Stimulated activated CD4-positive, alpha-beta T cell treated with anti-CD3 and anti-CD28 coated beads, TNF-alpha, amount 100 ng/mL, for 48 hours (primary cell): ENCODE measurements at places on chromosomes 1 and 21.

GRCh38 chr21:33007747-33008146, 18.0 kb upstream of the OLIG2 start:
- no peak for DNase-seq

DNA sequence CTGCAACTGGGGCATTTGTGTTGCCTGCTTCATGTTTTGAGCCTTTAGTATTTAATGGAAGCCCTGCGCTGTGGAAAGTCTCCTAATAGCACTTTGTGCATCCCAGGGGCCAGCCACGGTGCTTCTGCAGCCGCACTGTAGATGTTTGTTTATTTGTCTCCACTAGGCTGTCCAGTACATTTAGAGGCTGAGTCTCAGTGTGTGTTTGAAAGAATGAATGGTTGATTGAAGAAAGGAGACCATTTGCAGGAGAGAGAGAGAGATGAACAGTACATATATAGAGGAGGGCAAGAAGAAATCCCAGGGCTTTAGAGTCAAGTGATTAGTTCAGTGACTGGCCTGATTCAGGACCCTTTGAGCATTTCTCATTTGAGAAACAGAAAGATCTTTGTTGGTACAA, 33.9 kb downstream of the MPZL1 start:
- no peak for DNase-seq

DNA sequence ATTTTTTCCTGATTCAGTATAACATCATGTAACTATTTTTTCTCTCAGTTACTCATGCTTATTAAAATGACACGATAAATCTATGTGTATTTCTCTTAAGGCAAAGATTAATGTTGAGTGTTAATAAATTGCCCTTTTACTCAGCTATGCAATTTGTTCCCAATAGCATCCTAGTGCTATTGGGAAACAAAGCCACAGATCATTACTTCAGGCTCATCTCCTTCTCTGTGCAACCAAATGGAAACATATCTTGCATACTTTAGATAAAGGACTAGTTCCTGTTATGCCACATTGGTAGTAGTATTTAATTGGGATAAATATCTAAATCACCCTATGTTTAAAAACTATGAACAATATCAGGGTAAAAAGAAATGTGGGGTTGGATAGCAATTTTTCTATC, 106.2 kb downstream of the PLPPR4 start:
- DNase-seq: no peak

DNA sequence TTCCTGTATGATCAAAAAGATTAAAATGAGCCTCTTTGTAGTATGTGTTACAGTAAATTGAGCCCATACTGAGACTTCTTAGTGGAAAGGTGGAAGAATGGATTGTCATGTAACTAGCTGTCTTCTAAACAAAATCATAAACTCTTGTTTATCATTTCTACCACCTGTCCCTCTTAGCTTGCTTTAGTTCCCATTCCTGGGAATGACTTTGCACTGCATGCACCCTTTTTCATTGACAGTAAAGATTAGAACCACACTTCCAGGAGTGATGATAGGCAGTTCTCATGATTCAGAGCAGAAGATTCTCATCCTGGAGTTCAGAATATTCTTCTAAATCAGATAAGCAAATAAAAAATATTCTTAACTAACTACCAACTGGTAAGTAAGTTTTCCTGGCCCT, 28.0 kb downstream of the DENND2D start:
- DNase-seq: no peak

DNA sequence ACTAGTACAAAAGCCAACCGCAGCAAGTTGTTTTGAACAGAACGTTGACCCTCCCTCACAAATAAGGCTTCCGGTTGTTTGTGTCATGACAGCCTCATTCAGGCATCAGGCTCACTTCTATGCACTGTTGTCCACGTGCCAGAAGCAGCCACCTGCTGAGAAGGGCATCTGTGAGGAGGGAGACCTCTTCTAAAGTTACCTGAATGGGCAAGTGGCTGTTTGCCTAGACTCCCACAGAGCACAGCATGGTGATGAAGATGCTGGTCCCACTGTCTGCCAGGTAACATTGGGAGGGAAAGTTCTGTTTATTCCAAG, 176.1 kb downstream of the CLIC6 start:
- no peak for DNase-seq

- no peak for DNase-seq
Measured at GRCh38 chr1:230797942-230798365, 50.8 kb downstream of the CAPN9 start.

- no peak for DNase-seq
Measured at GRCh38 chr1:35559317-35559944, 1.8 kb downstream of the NCDN start.

DNA sequence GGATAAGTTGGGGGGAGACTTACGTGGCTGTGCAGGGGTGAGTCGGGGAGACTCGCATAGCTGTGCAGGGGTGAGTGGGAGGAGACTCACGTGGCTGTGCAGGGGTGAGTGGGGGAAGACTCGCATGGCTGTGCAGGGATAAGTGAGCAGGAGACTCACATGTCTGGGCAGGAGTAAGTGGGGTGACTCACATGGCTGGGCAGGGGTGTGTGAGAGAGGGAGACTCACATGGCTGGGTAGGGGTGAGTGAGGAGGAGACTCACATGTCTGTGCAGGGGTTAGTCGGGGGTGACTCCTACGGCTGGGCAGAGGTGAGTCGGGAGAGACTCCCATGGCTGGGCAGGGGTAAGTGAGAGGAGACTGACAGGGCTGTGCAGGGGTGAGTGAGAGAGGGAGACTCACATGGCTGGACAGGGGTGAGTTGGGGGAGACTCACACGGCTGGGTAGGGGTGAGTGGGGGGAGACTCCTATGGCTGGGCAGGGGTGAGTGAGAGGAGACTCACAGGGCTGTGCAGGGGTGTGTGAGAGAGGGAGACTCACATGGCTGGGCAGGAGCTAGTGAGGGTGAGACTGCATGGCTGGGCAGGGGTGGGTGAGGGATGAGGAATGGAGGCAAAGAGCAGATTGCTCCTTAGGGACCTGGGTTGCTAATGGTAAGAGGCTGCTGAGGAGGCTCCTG, 56.0 kb upstream of the ABCG1 start:
- no peak for DNase-seq

GRCh38 chr1:155196893-155197638, 10.6 kb downstream of the THBS3 start:
- no peak for DNase-seq

- DNase-seq: no peak
Measured at GRCh38 chr1:46224966-46225365, 21.8 kb downstream of the LURAP1 start.

- DNase-seq: no peak
Measured at GRCh38 chr1:10776190-10776905, 20.1 kb downstream of the CASZ1 start.

DNA sequence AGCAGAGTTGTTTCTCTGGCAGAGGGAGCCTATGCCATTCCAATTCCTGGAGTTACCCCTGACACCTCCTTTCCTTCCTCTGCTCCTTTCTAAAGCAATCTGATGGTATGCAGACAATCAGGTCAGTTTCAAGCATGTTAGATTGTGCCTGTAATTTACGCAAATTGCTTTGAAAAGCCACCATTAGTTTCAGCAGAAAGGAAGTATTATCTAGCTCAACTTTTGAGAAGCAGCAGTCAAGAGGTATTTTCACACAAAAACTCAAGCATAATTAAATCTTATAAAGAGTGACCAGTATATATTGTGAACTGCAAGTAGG, 2.2 kb downstream of the ERRFI1 start:
- no peak for DNase-seq

GRCh38 chr1:91161749-91162148, 139.9 kb upstream of the ZNF644 start:
- DNase-seq: no peak

DNA sequence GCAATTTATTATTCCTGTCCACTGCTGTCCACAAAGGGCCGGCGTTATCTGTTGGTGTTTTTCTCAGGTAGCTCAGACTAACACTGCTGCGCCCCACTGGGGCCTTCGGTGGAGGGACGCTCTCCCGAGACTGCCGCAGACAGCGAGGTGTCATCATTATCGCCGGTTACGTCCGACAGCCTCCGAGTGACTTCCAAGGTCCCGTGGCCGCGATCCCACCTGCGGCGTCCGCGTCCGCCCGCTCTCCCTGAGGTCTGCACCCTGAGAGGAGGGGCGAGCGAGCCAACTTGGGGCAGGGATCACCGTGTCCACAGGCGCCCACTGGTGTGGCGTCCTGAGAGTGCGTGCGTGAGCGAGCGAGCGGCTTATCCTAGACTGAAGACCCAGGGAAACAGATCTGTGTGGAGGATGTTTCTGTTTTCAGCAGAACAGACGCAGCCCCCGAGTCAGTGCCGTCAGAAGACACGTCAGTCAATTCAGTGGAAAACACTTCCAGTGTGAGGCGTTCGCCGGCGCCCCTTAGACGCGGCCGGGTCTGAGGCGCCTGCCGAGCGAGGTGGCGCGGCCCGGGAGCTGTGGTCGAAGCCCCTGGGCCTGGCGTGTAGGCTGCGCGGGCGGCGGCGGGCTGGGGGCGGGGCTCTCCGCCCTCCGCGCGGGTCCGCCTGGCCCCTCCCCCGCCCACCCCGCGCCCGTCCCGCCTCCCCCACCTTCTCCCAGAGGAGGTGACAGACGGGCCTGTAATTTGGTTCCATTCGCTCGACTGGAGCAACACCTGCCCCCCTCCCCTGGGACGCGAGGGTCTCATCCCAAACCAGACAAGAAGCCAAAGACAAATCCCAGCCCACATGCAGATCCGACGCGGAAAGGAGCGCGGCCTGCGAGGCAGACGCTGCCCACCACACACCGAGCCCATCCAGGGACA, 12.6 kb downstream of the NHLH2 start:
- no peak for DNase-seq

GRCh38 chr1:221788466-221788865, 46.6 kb upstream of the DUSP10 start:
- DNase-seq: no peak

DNA sequence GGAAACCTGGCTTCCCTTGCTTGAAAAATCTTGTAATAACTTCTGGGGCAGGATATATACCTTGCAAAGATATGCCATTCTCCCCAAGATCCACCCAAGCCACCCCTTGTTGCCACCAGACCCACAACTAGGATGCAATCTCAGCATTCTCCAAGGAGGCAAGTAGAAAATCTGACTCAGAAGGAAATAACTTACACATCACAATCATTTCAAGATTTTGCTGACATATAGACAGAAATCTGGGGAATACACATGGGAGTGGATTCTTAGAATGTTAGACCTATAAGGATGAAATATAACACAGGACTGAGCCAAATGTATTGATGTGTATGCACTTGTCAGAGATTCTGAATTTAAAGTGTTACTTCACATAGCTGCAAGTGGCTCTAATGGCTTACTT, 14.8 kb upstream of the ZDHHC18 start:
- no peak for DNase-seq

GRCh38 chr1:67332653-67333529, 25.2 kb downstream of the IL12RB2 start:
- no peak for DNase-seq

- DNase-seq: no peak
Measured at GRCh38 chr1:47534436-47534835, 96.6 kb downstream of the FOXD2 start.

DNA sequence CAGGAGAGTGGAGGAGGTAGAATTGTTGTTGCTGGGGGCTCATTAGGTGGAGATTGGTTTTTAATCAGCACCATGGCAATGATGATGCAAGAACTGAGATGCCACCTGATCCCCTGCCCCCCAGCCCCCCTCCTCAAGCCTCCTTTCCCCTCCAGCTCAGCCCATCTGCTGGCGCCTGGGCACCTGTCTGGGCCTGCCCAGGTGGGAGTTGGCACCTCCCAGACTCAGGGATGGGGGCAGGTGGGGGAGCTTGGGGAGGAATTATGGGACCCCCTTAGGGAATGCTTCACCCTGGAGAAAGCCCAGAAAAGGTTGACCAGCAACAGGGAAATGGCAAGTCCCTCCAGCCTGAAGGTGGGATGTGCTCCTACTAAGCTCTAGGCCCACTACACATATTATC, 1.5 kb upstream of the NHLH1 start:
- DNase-seq: no peak

DNA sequence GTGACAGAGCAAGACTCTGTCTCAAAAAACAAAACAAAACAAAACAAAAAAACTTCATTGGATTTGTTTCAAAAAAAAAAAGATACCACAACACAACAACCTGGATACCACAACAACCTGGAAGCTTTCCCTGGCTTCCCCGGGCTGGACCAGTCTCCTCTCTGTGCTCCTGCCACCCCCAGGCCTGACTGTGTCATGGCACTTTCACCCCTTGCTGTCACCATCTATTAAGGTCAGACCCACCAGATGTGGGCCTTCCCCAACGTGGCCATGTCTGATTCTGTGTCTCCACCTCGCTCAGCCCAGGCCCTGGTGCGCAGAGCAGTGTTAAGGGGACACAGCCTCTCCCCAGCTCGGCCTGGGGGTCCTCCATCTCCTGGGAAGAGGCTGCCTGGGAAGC, 28.3 kb upstream of the ACOT11 start:
- DNase-seq: no peak

DNA sequence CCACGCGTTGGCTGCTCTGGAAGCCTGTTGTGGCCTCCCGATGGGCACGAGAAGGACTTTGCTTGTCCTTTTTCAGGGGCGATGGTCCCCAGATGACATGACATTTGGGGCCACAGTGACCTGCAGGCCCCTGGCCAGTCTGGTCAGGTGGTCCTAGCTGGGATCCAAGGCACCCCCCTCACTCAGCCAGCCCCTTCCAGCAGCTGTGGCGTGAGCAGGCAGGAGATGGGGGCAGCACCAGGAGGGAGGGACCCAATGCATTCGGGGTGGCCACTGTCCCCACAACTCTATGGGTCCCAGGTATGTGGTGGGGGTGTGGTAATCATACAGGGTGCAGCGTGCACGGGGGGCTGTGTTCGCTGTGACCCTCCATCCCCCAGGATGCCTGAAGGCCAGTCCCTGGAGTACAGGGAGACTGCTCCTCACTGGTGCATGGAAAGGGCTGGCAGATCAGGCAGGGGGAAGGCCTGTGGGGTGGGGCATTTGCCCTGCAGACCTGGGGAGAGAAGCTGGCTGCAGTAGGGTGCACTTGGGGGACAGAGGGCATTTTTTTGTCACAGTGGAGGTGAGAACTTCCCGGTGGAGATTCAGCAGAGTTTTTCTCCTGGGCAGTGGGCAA, 31.7 kb downstream of the WNT3A start:
- DNase-seq: no peak

GRCh38 chr1:2509589-2509988, 16.8 kb downstream of the PANK4 start:
- DNase-seq: no peak

DNA sequence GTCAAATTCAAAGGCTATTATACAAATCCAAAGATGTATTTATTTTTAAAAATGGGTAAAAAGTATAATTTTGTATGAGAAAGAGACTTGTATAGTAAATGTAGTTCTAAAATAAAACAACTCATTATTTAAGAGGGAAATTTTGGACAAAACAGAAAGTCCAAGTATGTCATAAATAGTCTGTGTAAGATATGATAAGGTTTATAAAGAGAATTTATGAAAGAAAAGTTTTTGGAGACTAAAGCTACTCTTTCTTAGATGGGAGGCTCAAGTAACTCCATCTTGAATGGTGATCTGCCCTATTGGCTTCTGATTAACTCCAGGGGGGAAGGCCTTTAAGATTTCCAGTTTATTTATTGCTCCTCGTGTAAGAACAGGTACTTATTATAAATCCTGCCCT, 14.7 kb upstream of the OR2T27 start:
- DNase-seq: no peak
